ENCODE measurements at places on chromosomes 2 and 18.

GRCh38 chr2:127763776-127764175, 47.2 kb downstream of the WDR33 start:
- no peak for DNase-seq

- DNase-seq, result no peak
These were observed 216.7 kb downstream of the TGIF1 start for GRCh38 chr18:3666526-3667254.

DNA sequence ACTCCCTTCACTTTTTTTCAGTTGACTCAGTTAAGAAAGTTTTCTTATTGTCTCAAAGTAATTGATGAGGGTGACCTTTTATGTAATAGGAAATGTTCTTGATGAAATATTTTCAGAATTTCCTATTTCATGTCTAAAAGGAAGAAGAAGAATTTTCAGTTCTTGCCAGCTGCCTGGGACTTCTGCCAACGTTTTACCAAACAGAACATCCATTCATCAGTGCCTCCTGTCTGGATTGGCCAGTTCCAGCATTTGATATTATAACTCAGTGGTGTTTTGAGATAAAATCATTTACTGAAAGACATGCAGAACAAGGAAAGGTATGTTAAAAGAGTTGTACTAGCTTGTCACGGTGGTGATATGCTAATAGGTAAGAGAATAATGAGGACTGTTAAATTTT, 104.7 kb upstream of the MYO3B start:
- peak; percentile 22 for DNase-seq

- peak; percentile 61 for DNase-seq
These were observed 33.4 kb upstream of the MGAT5 start for GRCh38 chr2:134220344-134220974.

DNA sequence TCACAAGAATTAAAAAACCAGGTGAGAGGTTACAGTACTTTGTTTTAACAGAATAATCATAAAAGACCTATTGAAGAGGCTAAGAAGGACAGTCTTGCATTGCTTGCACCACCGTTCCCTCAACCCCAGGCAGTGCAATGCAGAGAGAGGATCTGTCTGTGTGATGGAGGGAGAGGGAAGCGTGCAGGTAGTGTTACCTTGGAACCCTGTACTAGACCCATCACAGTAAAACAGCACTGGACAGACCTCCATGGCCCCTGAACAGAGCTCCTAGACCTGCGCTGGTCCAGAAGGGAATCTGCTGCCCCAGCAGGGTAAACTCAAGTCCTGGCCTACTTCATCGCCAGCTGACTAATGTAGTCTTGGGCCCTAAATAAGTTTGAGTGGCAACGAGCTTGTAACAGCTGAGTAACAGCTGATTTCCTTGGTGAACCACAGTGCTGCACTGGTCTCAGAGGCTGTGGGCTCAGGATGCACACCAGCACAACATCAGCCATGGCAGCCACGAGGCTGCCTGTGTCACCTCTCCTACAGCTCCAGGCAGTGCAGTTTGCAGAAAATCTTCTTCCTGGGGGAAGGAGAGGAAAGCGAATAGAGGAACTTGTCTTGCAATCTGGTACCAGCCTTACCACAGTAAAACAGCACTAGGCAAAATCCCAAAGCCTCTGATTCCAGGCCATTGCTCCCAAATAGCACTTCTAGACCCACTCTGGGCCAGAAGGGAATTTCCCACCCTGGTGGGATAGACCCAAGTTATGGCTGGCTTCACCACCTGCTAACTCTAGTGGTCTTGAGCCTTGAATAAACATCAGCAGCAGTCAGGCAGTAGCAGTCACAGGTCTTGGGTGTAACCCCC, 417.2 kb downstream of the CDH7 start:
- no peak for DNase-seq

- DNase-seq, result peak; percentile 23
These were observed 287.0 kb downstream of the ALPK2 start for GRCh38 chr18:58341916-58342315.

DNA sequence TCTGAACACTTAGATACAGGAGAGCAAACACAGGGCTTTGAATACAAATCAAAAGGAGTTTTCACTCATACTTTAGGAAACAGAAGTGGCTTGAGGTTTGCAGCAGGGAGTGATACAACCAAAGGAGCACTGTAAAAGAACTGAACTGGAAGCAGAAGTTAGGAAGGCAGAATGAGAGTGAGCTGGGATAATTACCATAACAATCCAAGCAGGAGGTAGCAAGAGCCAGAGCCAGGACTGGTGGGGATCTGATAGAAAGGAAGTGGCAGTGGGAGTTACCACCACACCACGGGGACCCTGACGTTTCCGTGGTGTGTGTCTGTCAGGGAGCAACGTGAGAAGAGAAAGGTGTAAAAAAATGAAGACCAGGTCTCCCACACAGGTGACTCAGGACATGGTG, 81.3 kb upstream of the EPB41L3 start:
- no peak for DNase-seq

GRCh38 chr2:124476291-124476690, 451.2 kb downstream of the CNTNAP5 start:
- no peak for DNase-seq

DNA sequence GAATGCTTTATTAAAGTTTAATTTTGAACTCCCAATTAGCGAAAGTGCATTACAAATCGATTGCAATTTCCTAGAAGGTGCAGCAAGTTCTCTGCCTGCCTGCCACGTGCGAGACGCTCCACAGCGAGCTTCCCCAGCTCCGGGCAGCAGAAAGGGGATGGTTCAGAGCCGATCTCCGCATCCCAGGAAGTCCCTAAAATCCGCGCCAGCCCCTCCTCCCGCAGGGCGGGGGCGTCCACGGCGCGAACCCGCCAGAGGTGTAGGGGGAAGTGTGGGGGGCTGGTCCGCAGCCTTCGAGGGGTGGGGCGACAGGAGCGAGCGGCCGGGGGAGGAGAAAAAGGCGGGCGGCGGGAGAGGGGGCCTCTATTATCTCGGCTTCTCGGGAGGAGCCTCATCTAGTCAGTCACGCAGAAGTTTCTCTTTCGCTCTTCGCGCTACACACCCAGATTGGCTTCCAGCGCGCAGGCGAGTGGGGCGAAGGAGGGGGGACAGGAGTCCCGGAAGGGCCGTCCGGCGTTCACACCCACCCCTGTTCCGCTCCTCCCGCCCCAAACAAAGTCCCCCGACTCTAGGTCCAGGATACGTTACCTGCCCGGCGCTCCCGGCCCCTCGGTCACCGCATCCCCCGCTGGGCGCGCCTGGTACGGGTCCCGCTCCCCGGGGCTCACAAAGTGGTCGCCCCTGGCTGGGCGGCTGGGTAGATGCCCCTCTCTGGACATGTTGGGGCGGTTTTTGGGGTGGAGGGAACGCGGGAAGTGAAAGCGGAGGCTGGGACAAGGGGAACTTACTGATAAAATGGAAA, 9.1 kb upstream of the NR4A2 start:
- peak; percentile 98 for DNase-seq

DNA sequence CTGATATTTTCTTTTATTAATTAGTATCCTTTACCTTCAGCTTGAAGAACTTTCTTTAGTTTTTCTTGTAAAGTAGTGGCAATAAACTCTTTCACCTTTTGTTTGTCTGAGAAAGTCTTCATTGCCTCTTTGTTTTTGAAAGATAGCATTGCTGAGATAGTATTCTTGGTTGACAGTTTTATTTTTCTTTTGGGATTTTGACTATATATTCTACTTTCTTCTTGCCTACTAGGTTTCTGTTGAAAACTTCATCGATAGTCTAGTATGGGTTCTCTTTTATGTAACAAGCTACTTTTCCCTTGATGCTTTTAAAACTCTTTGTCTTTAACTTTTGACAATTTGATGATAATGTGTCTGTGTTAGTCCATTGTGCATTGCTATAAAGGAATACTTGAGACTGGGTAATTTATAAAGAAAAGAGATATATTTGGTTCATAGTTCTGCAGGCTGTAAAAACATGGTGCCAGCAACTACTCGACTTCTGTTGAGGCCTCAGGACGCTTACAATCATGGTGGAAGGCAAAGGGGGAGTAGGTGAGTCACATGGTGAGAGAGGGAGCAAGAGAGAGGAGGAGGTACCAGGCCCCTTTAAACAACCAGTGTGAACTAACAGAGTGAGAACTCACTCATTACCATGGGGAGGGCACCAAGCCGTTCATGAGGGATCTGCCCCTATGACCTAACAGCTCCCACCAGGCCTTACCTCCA, 12.0 kb downstream of the CCDC150 start:
- DNase-seq, result no peak

- peak; percentile 87 for DNase-seq
These were observed 49.2 kb downstream of the PIKFYVE start for GRCh38 chr2:208315081-208315788.

DNA sequence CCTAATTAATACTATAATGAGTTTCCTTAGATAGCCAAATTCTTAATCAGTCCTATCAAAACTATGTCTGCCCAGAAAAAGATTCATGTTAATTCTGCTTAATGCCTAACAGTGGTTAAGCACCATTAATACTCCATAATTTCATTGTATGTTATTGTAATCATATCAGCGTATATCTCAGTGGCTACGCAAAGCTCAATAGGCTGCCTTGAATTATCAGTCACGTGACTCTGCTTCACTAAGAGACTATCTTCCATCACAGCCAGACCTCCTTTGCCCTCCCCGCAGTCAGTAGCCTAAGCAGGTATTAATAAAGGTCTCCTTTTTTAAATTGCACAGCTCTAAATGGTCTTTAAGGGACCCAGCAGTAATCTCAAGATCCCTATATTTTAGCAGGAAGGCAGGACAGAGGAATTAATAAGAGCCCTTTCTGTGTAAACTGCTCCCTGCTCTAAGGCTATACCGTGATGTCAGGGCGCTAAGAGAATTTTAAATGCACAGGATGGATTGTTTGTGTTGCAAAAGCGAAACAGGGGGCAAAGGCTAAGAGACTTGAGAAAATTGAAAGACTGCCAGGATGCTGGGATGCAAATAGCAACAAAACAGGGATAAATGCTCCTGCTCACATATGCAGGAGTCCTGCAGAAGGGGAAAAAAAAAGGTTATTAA, 215.6 kb upstream of the POU3F3 start:
- no peak for DNase-seq

DNA sequence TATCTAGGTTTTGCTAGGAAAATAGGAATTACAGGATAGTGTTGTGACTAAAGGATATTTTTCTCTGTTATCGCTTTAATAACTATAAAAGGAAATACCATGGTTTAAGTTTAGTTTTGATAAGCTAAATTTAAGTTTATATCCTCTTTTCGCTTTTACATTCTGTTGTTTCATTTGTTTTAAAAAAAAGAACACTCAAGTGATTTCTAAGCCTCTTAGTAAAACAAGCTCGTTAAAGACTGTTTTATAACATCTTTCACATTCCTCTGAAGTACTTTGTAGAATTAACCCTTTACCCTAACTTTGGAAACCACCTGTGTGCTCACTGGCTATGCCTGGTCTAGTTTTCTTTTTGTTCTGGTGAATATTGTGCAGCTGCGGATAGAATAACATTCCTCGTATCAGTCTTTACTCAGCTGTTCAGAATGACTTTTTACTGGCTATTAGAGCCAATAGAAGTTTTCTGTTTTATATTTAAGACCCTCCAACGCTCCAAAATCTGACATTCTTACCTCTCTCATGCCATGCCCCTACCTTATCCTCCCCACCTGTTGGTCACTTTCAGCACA, 183.1 kb downstream of the PTPRM start:
- no peak for DNase-seq

GRCh38 chr18:75109319-75109691, 99.6 kb downstream of the PTGR3 start:
- no peak for DNase-seq

DNA sequence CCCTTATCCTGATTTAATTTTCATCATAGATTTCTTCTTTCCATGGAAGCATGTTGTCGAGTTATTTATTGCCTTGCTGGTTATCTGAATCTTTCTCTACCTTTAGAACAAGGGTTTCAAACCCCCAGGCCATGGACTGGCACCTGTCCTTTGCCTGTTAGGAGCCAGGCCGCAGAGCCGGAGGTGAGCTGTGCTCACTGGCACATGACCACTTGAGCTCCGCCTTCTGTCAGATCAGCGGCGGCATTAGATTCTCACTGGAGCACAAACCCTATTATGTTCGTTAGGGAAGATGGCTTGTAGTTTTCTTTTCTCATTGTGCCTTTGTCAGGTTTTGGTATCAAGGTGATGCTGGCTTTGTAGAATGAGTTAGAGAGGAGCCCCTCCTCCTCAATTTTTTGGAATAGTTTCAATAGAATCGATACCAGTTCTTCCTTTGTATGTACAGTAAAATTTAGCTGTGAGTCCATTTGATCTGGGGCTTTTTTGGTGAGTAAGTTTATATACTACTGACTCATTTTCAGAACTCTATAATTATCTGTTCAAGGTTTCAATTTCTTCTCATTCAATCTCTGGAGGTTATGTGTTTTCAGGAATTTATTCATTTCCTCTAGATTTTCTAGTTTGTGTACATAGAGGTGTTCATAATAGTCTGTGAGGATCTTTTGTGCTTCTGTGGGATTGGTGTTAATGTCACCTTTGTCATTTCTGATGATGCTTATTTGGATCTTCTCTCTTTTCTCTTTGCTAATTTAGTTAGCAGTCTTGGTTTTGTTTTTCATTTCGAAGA, 668.0 kb upstream of the FAM98A start:
- DNase-seq, result no peak

GRCh38 chr18:48767090-48767690, 183.6 kb downstream of the SMAD7 start:
- no peak for DNase-seq

GRCh38 chr2:97742381-97742847, 29.0 kb downstream of the ZAP70 start:
- DNase-seq, result peak; percentile 17

GRCh38 chr2:22807872-22808271, 577.1 kb upstream of the KLHL29 start:
- no peak for DNase-seq

GRCh38 chr2:121351521-121352318, 66.7 kb upstream of the TFCP2L1 start:
- DNase-seq, result no peak

- no peak for DNase-seq
These were observed 10.9 kb downstream of the RBM45 start for GRCh38 chr2:178123163-178123562.

GRCh38 chr2:75928093-75928492, 217.4 kb upstream of the GCFC2 start:
- no peak for DNase-seq

DNA sequence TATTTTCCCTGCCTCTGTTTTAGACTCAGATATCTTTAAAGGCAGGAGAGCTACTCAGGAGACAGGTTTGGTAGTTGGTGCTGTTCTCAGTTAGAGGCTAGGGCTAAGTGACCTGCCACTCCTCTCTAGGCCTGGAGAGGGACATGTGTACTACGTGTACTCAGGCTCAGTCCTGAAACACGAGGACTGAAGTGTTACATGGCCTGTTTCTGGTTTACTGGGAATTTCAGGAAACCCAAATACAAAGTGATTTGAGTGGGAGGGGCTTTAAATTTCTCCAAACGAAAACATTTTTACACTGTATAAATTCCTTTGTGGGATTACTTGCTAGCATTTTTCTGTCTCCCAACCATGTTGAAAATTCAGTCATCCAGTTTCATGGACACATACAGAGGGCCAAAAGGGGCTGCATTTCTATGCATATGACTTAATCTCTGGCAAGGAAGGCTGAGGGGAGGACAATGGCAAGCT, 343.3 kb downstream of the CYP26B1 start:
- DNase-seq, result no peak

DNA sequence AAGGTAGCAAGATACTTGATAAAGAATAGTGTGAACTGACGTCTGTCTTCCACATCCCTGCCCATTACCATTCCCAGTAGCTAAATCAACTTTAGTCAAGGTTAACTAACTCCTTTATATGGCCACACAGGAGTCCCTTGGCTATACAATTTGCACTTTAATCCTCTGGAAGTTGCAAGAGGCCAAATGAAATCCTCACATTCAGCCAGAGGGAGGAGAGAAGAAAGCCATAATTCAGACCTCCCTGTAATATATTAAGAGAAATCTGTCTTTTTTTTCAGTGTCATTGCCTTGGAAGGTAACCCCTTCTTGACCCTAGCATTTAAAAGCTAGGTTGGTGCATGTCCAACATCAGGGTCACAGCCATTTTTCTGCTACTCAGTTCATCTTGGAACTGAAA, 317.8 kb downstream of the NRXN1 start:
- no peak for DNase-seq

Data from inflammatory macrophage treated with lipopolysaccharide for 4 hours (primary cell).